Activated CD8-positive, alpha-beta T cell treated with anti-CD3 and anti-CD28 coated beads for 36 hours (primary cell): ENCODE measurements at places on chromosomes 3 and 15. TPM values are rescaled to one million over a fixed set of nuclear protein-coding genes. Genes with fewer than 3 reads are reported as not detected.

Gene AP4E1
- 16.6 TPM for total RNA-seq

Gene CAPN7
- total RNA-seq = 27.5 TPM

Gene GOLGA8T
- total RNA-seq = 0.18 TPM

Gene CDCP1
- total RNA-seq = 0.36 TPM

Gene HIGD2B
- total RNA-seq = 0.32 TPM
